ENCODE measurements at places on chromosomes 16 and 17. TPM values are rescaled to one million over a fixed set of nuclear protein-coding genes. Genes with fewer than 3 reads are reported as not detected.

The ACSM2A gene
- total RNA-seq = not detected

DNA sequence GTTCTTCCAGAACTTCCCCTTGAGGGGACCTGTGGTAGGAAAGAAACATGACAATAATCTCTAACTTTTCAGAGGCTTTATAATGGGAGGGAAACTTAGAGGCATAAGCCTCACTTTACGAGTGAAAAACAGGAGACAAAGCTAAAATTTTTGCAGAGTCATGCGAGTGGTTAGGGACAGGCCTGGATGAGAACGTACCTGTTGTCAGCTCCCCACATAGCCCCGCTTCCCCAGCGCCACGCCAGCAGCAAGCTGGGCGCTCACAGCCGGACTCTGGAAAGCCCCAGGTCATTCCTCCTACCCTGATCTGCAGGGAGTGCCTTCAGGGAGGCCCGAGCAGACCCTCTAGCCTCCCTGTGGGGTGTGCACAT is 53.6 kb downstream of the LDHD start:
- no peaks in the 10 kb centered on the region for H3K27me3 ChIP-seq
- H3K4me1 ChIP-seq = no peaks in the 10 kb centered on the region
- no peak overlapping the region for H3K4me3 ChIP-seq
- H3K27ac ChIP-seq = no peak overlapping the region
- DNase-seq = no peak

The SCGB1C2 gene
- total RNA-seq = not detected

- H3K27ac ChIP-seq = no peak overlapping the region
- peaks cover 37% of the 10 kb centered on the region for H3K36me3 ChIP-seq
- H3K27me3 ChIP-seq = no peaks in the 10 kb centered on the region
Measured at GRCh38 chr17:29664743-29665480, 42.2 kb upstream of the CORO6 start.

The RAMP2 gene
- total RNA-seq = not detected

The KRT13 gene
- total RNA-seq = not detected

The C17orf78 gene
- total RNA-seq = not detected

GRCh38 chr16:21283521-21284289 is 5.6 kb upstream of the CRYM start:
- H3K36me3 ChIP-seq = no peaks in the 10 kb centered on the region
- H3K27me3 ChIP-seq = no peaks in the 10 kb centered on the region
- H3K4me1 ChIP-seq = no peaks in the 10 kb centered on the region
- no peak overlapping the region for H3K4me3 ChIP-seq

The PRSS53 gene
- 4.3 TPM for total RNA-seq

- peaks cover 11% of the 10 kb centered on the region for H3K4me1 ChIP-seq
- H3K36me3 ChIP-seq = no peaks in the 10 kb centered on the region
- no peaks in the 10 kb centered on the region for H3K27me3 ChIP-seq
- no peak overlapping the region for H3K4me3 ChIP-seq
- DNase-seq = no peak
- no peak overlapping the region for H3K27ac ChIP-seq
Measured at GRCh38 chr17:50855708-50856330, 10.3 kb downstream of the TOB1 start.

GRCh38 chr16:75774197-75774596 is 47.9 kb upstream of the CPHXL start:
- no peaks in the 10 kb centered on the region for H3K27me3 ChIP-seq
- no peak overlapping the region for H3K4me3 ChIP-seq
- H3K36me3 ChIP-seq = no peaks in the 10 kb centered on the region
- no peak overlapping the region for H3K27ac ChIP-seq
- H3K4me1 ChIP-seq = no peaks in the 10 kb centered on the region
- DNase-seq = no peak

GRCh38 chr16:13289515-13289914 is 388.1 kb downstream of the SHISA9 start:
- H3K27me3 ChIP-seq = no peaks in the 10 kb centered on the region
- no peaks in the 10 kb centered on the region for H3K4me1 ChIP-seq
- H3K36me3 ChIP-seq = no peaks in the 10 kb centered on the region
- no peak overlapping the region for H3K4me3 ChIP-seq
- H3K27ac ChIP-seq = no peak overlapping the region

DNA sequence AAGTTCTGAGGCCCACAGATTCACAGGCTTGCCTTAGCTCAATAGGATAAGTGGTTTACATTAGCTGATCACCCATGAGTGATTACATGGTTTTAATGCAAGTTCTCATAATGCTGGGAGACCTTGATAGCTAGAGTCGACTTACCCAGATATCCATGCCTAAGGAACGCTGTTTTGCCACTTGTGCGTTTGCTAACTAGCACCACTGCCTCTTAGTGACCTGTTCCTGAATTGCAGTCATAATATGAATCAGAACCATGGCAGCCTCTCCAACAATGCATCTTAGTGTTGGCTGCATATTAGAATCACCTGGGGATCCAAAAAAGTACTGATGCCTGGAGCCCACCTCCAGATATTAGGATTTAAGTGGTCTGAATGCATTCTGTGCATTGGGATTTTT is 251.1 kb upstream of the CDH5 start:
- H3K4me1 ChIP-seq = peaks cover 23% of the 10 kb centered on the region
- no peaks in the 10 kb centered on the region for H3K27me3 ChIP-seq
- DNase-seq = no peak
- H3K36me3 ChIP-seq = no peaks in the 10 kb centered on the region
- no peak overlapping the region for H3K4me3 ChIP-seq

DNA sequence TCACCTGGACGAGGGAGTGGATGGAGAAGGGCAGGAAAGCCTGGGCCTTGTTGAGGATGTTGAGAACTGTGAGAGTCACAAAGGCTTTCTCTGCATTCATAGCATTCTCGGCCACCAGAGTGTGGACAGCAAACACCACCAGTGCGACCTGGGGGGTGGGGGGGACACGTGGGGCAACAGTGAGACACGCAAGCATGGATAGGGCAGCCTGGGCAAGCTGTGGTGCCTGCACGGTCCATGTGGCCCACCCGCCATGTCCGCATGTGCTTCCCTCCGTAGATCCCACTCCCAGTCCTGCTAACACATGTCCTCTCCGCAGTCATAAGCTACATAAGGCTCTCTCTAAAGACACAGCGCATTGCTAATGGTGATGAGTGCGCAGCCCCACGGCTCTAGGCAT is 34.5 kb downstream of the ABCC6 start:
- no peaks in the 10 kb centered on the region for H3K27me3 ChIP-seq
- H3K27ac ChIP-seq = no peak overlapping the region
- DNase-seq = no peak
- H3K4me3 ChIP-seq = no peak overlapping the region
- no peaks in the 10 kb centered on the region for H3K4me1 ChIP-seq

- peaks cover 10% of the 10 kb centered on the region for H3K4me1 ChIP-seq
- H3K4me3 ChIP-seq = no peak overlapping the region
- no peaks in the 10 kb centered on the region for H3K36me3 ChIP-seq
- no peak overlapping the region for H3K27ac ChIP-seq
- H3K27me3 ChIP-seq = no peaks in the 10 kb centered on the region
- no peak for DNase-seq
Measured at GRCh38 chr16:27199736-27200135, 3.6 kb upstream of the KDM8 start.

GRCh38 chr17:30236766-30237165 is 1.3 kb upstream of the SLC6A4 start:
- H3K4me3 ChIP-seq = no peak overlapping the region
- no peaks in the 10 kb centered on the region for H3K36me3 ChIP-seq
- no peak for DNase-seq
- H3K27ac ChIP-seq = no peak overlapping the region
- peaks cover 27% of the 10 kb centered on the region for H3K27me3 ChIP-seq
- peaks cover 2% of the 10 kb centered on the region for H3K4me1 ChIP-seq

The TCAP gene
- total RNA-seq = 0.73 TPM

DNA sequence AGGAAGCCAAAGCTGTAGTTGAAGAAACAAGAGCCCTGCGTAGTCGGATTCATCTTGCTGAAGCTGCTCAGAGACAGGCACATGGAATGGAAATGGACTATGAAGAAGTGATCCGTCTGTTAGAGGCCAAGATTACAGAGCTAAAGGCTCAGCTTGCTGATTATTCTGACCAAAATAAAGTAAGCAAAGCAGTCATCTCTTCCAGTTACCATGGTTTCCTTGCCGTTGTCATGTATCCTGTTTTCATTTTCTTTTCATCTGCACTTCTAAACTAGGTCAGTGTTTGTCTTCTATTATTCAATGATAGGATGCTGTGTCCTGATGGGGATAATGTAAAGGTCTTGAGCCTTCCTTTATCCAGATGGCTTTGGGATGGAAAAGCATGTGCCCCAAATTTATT is 104.3 kb downstream of the STXBP4 start:
- H3K4me3 ChIP-seq = no peak overlapping the region
- peaks cover 10% of the 10 kb centered on the region for H3K4me1 ChIP-seq
- no peaks in the 10 kb centered on the region for H3K27me3 ChIP-seq
- DNase-seq = no peak
- no peak overlapping the region for H3K27ac ChIP-seq
- H3K36me3 ChIP-seq = no peaks in the 10 kb centered on the region

DNA sequence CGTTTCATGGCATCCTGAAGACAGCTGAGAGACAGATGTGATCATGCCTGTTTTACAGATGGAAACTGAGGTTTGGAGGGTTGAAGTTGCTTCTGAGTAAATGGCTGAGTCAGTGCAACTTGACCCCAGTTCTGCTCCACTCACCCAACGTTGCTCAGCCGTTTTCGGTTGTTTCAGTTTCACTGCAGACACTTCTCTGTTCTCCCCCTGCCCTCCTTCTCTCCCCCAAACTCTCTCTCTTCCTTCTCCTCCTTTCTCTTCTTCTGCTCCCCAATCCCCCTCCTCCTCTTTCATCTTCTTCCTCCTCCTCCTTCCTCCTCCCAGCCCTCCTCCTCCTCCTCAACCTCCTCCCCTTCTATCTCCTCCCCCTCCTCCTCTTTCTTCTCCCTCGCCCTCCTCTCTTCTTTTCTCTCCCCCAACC is 9.4 kb upstream of the CEP20 start:
- no peaks in the 10 kb centered on the region for H3K27me3 ChIP-seq
- no peaks in the 10 kb centered on the region for H3K36me3 ChIP-seq
- H3K4me1 ChIP-seq = no peaks in the 10 kb centered on the region
- DNase-seq = no peak
- no peak overlapping the region for H3K27ac ChIP-seq

The SHISA9 gene
- total RNA-seq = 0.03 TPM

GRCh38 chr16:50548125-50548908 is at the start of gene NKD1:
TSS of gene NKD1 (plus strand) at chr16:50548396. CDS start at chr16:50548554, 158 bp downstream.
- no peaks in the 10 kb centered on the region for H3K27me3 ChIP-seq
- no peaks in the 10 kb centered on the region for H3K36me3 ChIP-seq
- no peaks in the 10 kb centered on the region for H3K4me1 ChIP-seq
- no peak within 1 kb of the TSS for H3K4me3 ChIP-seq
- no peak within 1 kb of the TSS for H3K27ac ChIP-seq

The GPRC5B gene
- total RNA-seq = 7.8 TPM

DNA sequence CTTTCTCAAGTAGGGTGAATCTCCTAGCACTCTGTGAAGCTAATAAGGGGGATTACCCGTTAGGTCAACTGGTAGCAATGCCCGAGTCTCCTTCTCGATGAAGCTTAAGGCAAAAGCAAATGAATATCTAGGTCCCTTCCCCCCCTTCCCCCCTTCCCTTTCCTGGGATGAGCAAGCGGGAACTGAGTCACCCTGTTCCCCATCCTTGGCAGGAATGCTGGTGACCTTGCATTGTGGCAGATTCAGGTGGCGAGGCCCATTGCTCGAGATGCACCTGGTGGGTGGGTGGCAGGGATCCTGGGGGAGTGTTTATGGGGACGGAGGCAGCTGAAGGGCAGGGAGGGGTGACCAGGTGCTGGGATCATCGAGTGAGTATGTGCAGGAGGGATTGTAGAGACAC is 7.1 kb downstream of the NXPH3 start:
- H3K36me3 ChIP-seq = no peaks in the 10 kb centered on the region
- H3K27me3 ChIP-seq = no peaks in the 10 kb centered on the region
- no peak for DNase-seq
- no peak overlapping the region for H3K27ac ChIP-seq

- peak overlapping the region; percentile 89 for H3K4me3 ChIP-seq
- no peaks in the 10 kb centered on the region for H3K36me3 ChIP-seq
- H3K27ac ChIP-seq = peak overlapping the region; percentile 99
Measured at GRCh38 chr17:56596691-56597494, 3.4 kb downstream of the NOG start.

DNA sequence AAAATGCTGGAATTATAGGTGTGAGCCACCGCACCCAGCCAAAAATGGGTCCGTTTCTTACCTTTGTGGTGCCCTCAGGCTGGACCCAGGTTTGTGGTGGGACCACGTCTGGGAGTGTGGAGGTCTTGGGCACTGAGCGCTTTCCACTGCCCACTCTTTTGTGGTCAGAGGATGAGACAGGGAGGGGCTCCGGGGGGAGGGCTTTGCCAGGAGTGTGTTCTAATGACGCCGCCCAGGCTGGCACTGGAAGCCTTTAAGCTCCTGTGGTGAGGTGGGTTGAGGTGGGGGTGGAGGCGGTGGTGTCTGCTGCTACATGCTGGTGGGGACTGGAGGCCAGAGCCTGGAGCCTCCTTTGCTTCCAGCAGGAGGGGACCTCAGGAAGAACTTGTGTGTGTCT is 12.8 kb upstream of the ADCY7 start:
- peak; percentile 51 for DNase-seq
- peaks cover 19% of the 10 kb centered on the region for H3K4me1 ChIP-seq
- no peaks in the 10 kb centered on the region for H3K36me3 ChIP-seq

GRCh38 chr16:68397710-68398201 is 50.6 kb downstream of the SMPD3 start:
- H3K27me3 ChIP-seq = no peaks in the 10 kb centered on the region
- no peak overlapping the region for H3K4me3 ChIP-seq
- H3K4me1 ChIP-seq = no peaks in the 10 kb centered on the region
- no peaks in the 10 kb centered on the region for H3K36me3 ChIP-seq

GRCh38 chr17:45263477-45263860 is 1.6 kb upstream of the SPATA32 start:
- H3K4me3 ChIP-seq = no peak overlapping the region
- H3K27ac ChIP-seq = no peak overlapping the region
- no peaks in the 10 kb centered on the region for H3K4me1 ChIP-seq
- no peaks in the 10 kb centered on the region for H3K27me3 ChIP-seq

DNA sequence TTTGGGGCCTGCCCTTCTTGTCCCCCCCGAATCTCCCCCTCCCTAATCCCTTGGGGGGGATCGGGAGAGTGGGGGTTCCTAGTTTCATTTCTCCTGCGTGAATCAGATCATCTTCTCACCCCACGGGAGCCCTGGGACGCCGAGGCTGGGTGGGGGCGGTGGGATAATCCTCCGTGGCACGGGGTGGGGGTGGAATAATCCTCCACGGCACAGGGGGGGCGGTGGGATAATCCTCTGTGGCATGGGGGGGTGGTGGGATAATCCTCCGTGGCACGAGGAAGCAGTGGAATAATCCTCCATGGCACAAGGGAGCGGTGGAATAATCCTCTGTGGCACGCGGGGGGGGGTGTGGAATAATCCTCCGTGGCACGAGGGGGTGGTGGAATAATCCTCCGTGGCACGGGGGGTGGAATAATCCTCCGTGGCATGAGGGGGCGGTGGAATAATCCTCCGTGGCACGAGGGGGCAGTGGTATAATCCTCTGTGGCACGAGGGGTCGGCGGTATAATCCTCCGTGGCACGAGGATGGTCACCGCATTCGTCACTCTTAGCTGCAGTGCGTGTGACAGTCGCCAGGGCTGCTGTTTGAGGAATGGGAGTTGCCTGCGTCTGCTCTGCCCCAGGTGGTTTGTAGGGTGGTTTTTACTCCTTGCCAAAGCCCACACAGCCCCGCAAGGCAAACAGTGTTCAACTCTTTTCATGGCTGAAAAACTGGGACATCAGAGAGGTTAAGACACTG is 156.9 kb downstream of the LAT start:
- no peak overlapping the region for H3K27ac ChIP-seq
- H3K4me1 ChIP-seq = no peaks in the 10 kb centered on the region
- H3K27me3 ChIP-seq = no peaks in the 10 kb centered on the region
- no peaks in the 10 kb centered on the region for H3K36me3 ChIP-seq
- DNase-seq = no peak

The CDRT15 gene
- total RNA-seq = 0.36 TPM
